ENCODE measurements at places on chromosomes 6 and 20.
A peak's percentile ranks its signal among the peaks of the same experiment; 100 is the strongest.

GRCh38 chr6:110541701-110542309 lies 65.4 kb upstream of the SLC22A16 start:
- DNase-seq = peak; percentile 48

DNA sequence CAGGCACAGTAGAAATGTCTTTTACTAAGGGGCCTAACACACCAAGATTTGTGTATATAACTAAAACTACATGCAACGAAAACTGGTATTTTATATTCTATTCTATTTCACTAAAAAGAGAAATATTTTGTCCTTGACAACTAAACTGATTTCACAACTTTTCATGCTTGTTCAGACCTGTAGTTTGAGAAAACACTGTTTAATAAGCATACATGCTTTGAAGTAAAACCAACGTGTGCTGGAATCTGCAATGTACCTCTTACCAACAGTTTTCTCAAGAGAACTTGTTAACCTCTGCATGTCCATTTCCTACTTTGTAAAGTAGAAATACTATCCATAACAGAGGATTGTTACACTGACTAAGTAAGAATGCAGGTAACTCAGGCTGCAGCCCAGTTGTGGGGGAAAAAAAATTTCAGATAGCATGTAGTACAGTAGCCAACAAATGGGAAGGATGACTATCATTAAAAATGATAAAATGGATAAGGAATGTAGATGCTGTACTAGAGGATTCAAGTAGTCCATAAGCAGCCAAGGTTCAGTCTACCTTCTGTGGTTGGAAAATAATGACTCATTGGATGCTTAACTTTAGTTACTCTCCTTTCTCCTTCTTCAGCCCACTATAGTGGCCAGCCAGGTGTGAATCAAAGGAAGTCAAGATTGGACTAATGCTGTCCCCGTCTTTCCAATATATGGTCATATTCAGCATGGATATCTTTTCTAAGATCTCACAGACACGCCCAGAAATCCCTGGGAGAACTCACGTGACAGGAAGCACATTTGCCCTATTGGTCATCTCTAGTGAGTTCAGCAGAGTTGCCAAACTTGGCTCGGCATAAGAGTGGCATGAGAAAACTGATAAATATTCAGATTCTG lies 65.2 kb downstream of the HFE start:
- DNase-seq = no peak

DNA sequence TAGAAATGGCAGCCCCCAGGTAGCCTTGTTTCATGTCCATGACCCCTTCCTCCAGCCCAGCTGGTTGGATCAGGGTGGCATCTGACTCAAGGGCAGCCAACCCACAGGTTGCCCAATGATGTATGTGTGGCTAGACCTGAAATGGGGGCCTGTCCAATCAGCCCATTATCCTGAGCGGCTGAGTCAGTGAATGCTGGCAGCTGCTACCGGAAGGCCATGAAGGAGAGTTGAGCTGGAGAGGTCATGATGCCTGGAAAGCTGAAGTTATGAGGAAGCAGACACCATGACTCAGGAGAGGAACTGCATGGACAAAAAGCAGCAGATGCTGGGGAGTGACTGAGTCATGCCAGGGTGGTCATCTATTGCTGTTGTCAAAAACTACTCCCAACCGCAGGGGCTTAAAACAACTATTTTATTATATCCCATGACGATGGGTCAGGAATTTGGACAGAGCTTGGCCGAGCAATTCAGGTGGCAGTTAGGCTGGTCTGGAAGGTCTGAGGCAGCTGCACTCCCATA lies 67.3 kb downstream of the MDGA1 start:
- DNase-seq = no peak

GRCh38 chr6:144314003-144314485 lies 28.9 kb downstream of the UTRN start:
- no peak for DNase-seq

DNA sequence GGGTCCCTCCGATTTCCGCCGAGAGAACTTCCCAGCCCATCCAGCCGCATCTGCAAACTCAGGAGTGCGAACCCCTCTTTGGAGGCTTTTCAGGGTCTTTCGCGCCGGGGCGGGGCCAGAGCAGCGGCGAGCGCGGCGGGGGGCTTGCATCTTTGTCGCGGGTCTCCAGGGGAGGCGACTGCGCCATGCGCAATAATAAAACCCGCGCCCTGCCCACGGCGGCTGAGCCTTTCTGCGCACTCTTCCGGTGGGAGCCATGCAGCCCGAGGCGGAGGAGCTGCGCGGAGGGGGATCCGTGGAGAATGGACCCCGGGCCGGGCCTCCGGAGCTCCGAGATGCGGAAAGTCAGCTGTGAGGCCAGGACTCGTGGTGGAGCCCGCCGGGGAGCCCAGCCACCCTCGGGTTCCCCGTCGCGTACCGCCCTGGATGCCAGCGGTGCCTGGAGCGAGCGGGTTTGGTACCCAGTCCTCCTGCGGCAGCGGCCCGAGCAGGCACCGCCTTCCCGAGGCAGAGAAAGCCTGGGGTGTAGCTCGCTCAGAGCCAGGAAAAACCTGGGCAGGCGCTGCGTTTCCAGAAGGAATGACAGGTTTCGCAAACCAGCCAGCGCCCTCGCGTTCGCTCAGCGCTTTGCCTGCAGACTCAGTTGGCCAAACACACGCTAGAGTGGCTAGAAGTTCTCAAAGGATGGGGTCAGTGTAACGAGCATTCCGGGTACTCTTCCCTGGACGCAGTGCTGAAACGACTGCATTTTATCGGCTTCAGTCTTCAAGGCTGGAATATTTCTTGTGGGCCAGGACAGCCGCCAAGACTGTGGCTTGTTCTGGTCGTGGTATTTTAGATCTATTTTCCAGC lies 1.2 kb downstream of the AKAP12 start:
- peak; percentile 29 for DNase-seq
